MCF 10A (cell line): ENCODE measurements at places on chromosomes 1 and 21. TPM values are rescaled to one million over a fixed set of nuclear protein-coding genes. Genes with fewer than 3 reads are reported as not detected.

TRIM67 gene
- total RNA-seq = not detected in 2 replicates

KLHL20 gene
- 36.7 and 44.3 TPM in 2 replicates for total RNA-seq

LELP1 gene
- total RNA-seq = not detected in 2 replicates

MORN1 gene
- total RNA-seq = 19.4 and 28.0 TPM in 2 replicates

PARK7 gene
- 419 and 450 TPM in 2 replicates for total RNA-seq

SLC1A7 gene
- not detected in 2 replicates for total RNA-seq
